SHP77 (cell line): ENCODE measurements at places on chromosomes 6 and 20.

DNA sequence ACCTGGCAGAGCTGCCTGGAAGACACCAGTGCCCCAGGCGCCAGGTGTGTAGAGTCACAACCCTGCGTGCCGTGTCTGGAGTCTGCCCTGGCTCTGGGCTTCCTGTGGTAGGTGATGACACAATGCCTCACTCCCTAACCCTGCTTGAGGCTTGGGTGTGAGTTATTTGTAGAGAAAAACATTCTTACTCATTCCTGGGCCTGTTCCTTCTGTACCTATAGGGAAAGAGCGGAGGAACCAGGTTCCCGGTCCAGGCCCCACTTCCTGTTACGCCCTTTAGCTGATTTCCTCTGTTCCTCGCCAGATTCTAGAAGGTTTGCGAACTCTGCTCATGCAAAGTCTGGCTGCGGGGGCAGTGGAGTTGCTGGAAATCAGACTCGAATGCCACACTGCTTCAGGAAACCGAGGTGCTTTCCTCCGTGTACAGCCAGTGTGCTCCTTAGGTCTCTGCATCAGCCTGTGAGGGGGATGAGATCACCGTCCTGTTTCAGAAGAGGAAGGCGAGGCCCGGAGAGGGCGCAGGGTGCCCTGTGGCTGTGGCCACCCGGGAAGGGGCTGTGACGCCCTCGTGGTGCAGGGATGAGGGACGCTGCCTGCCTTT lies 67.1 kb upstream of the DUSP22 start:
- no peak for DNase-seq

- DNase-seq, result peak; percentile 95
Observed at GRCh38 chr6:97282726-97283617, at the start of gene MMS22L. MMS22L (minus strand) TSS chr6:97283216; CDS start chr6:97282477, 739 bp downstream.

GRCh38 chr6:134201716-134202115 lies 116.2 kb downstream of the SGK1 start:
- no peak for DNase-seq

GRCh38 chr20:34165018-34165619 lies 53.1 kb upstream of the EIF2S2 start:
- DNase-seq, result no peak

DNA sequence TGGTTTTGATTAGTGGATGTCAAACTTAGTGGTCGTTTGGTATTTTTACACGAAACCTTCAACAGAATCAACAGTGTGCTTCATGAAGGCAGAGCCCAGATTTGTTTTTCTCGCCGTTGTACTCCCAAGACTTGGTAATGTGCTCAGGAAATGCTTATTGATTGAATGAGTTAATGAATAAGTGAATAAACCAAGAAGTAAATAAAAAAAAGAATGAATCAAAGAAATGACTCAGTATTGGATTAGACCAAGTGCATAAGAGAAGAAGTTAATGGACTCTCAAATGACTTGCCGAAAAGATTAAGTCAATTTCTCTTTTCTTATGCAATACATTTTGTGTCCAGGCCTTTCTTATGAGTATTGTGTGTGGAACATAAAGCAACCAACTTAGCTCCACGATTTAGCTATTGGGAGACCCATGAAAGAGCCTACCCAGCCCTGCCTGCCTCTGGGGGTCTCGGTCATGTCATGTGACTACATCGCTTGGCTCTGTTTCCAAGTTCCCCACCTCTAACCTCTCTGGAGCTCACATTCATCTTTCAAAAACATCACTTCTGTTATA lies 10.6 kb upstream of the FUCA2 start:
- DNase-seq, result no peak

DNA sequence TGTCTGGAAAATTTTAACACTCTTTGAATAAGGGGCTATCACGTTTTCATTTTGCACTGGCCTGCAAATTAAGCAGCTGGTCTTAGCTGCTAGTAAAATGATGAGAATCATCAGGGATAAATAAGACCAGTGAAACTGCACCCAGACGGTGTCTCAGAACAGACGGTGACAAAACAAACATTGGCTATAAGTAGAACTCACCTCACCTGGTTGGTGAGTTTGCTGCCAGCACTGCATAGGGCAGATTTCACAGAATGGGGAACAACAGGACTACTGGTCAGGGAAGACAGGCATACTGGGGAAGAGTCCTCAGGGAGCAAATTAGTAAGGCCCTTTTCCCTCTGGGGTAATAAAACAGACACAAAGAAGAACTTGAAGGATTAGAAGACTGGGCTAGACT lies 175.9 kb upstream of the CITED2 start:
- DNase-seq, result no peak

DNA sequence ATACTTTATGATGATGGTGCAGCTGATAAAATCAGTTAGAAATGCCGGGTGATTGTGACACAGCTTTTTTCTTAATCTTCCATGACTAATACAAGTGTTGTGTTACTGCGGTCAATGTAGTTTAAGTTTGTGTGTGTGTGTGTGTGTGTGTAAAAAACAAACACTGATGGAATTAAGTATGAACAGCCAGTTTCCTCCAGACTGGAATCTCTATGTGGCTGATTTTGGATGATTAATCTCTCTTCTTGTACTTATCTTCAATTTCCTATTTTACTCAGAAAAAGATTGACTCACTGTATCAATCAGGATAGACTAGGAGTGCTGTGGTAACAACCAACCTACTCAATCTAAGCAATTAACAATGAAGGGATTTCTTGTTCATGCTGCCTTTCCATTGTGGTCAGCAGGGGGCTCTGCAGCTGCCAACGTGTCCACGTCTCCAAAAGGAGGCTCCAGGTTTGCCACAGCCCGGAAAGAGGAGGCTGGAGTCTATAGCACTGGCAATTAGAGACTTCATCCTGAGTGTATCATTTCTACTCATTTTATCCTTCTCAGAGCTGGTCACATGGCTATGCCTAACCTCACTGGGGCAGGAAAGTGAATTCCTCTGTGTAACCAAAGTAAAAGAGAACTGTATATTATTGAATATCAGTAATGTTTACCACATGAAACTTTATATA lies 107.7 kb downstream of the CD109 start:
- DNase-seq, result peak; percentile 48

DNA sequence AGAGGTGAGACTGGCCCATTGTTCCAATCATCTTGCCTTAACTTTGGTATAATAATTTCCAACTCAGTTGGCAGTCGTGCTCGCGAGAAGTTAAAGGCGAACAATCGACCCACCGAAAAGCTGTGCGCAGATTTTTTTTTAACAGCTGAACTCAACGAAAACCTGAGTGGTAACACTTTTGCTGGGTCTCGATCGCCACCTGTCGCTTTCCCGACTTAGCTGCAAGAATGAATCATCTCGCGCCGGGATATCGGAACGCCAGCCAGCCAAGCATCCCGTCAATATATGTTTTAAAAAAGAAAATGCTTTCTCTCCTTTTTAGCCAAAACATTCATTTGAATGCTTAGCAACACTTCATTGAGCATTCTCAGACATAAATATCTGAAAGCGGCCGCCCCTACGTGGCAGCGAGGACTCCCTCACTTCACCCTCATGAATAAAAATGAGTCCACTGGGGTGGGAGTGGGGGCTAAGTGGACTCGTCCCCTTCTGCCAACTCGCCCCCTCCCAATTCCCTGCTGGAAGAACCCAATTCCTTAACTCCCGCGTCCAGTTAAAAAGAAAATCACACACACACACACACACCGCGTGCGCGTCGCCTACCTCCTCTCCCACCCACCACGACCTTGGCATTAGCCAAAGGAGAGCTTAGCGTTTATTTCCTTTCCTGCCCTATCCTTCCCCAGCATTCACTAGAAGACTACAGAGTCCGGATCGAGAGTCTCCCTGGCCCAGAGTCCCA lies 1.5 kb downstream of the COL12A1 start:
- peak; percentile 69 for DNase-seq

DNA sequence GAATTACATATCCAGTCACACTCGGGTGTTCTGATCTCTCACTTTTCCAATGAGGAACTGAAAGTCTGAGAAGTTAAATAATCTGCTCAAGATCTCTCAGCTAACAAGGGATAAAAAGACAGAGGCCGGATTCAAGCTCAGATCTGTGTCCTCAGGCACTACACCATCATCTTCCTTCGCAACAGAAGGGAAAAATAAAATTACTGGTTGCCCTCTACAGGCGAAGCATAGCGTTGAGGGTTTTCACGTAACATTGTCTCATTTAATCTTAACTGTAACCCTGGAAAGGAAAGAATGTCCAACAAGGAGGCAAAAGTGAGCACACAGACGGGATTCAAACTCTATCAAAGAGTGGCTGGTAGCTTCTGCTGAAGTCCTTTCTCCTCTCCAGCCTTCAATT lies 67.8 kb upstream of the ANKEF1 start:
- DNase-seq, result peak; percentile 8
